GM12878 (cell line): ENCODE measurements at places on chromosomes 13 and 19. TPM values are rescaled to one million over a fixed set of nuclear protein-coding genes. Genes with fewer than 3 reads are reported as not detected.

Gene PODNL1
- total RNA-seq: not detected in 2 replicates

Gene MAST1
- 0.44 and 0.85 TPM in 2 replicates for total RNA-seq

Gene ZNF230
- 2.3 and 4.1 TPM in 2 replicates for total RNA-seq

Gene SIGLEC5
- 1.1 TPM in 1 of 2 replicates, not detected in the other for total RNA-seq

Gene GPR4
- total RNA-seq: not detected in 2 replicates

Gene IGFL3
- not detected in 2 replicates for total RNA-seq

Gene C2CD4C
- not detected in 2 replicates for total RNA-seq

Gene CFD
- total RNA-seq: 0.36 and 0.58 TPM in 2 replicates

Gene LRRC4B
- total RNA-seq: not detected in 2 replicates

Gene SOHLH2
- not detected in 2 replicates for total RNA-seq

Gene CBARP
- 0.59 and 0.61 TPM in 2 replicates for total RNA-seq

Gene ANKRD24
- 0.51 and 0.59 TPM in 2 replicates for total RNA-seq

Gene ZNF555
- 0.90 and 1.2 TPM in 2 replicates for total RNA-seq

Gene RPL21
- 1,747 and 1,749 TPM in 2 replicates for total RNA-seq

Gene GNG8
- total RNA-seq: not detected in 2 replicates

Gene FGF14
- total RNA-seq: 0.11 and 0.44 TPM in 2 replicates

Gene MBD3L5
- not detected in 2 replicates for total RNA-seq

Gene NPAS1
- total RNA-seq: 0.45 and 0.72 TPM in 2 replicates
